ENCODE measurements at places on chromosomes 7 and 10.

- DNase-seq: no peak
Observed at GRCh38 chr7:37419496-37419895, 29.2 kb downstream of the ELMO1 start.

DNA sequence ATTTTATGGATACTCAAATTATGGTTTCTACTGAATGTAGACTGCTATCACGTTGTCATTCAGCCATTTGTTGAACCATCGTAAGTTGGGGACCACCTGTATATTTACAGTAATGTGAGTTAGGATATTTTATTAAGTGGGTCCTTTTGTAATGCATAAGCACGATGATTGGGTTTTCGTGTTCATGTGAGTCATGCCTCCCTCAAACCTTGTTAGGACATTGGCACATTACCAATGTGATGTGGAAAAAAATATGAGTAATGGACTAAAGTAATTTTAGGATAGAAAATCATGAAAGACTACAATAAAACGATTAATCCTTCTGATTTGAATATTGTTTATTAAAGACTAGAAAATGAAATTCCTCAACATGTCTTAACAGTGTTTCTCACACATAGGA, 8.7 kb downstream of the SMC3 start:
- DNase-seq: no peak

DNA sequence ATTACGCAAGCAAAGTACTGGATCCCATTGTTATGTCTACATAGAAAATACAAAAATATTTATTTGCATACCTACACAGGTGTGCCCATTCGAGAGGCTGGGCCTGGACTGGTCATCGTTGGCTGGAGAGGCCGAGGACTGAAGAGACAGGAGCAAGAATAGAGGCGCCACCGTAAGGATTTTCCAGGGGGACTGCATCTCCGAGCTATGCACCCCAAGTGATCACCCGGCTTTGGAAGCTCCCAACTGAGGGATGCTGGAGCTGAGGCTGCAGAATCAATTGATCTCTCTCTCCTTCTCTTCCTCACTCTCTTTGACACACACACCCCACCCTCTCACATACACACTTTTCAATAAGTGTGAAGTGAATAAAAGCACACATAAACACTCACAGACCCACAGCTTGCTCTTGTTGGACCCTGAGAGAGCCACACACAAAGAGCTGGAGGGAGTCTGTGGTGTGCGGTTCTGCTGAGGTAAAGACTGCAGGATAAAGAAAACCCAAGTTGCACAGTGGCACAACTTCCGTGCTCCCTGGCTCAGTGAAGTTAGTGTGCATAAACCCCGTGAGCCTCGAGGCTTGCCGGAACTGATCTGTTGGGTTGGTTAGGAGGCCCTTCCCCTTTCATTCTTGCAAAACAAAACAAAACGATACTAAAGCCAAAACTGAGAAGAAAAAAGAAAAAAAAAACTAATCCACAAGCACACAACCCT, at the start of gene AOAH:
AOAH (minus strand) TSS at position 544 of the 714 bp plus-strand sequence; CDS start at position 198, 346 bp downstream.
- DNase-seq: no peak

DNA sequence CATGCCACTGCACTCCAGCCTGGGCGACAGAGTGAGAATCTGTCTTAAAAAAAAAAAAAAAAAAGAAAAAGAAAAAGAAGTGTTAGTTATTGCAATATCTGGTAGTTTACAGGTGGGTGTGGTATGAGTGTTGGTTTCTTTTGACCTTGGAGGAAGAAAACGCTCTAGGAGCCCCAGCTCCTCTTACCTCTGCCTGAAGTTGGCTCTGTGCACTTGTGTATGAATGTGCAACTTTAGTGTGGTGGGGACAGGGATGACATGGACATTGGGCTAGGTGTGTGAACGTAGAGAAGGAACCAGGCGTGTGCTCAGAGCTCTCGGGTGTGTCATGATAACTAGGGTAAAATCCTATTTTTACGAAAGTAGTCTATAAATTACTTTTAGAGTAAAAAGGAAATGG, 11.9 kb downstream of the PROSER2 start:
- no peak for DNase-seq

- no peak for DNase-seq
Observed at GRCh38 chr10:35316218-35316967, 19.9 kb upstream of the CCNY start.

- DNase-seq: no peak
Observed at GRCh38 chr7:118232837-118233236, 8.3 kb downstream of the ANKRD7 start.

- DNase-seq: no peak
Observed at GRCh38 chr10:126730856-126731609, 60.5 kb upstream of the C10orf90 start.

DNA sequence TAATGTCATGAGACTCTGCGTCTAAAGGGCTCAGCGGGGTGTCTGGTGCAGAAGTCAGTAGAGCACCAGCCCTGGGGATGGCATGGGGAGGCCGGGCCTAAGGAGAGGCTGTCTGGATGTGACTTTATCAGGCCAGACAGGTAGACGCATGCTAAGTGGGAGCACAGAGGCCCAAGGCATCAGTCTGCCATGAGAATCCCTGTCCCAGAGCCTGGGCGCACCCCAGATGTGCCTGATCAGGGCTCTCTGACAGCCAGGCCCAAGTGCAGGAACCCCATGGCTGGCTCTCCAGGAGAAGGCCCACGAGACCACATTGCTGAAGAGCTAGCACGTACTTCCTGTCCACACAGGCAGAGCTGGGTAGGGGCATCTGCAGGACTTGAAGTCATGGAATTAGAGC, 48.0 kb upstream of the CPXM2 start:
- no peak for DNase-seq

GRCh38 chr7:11829954-11830353, 2.0 kb downstream of the THSD7A start:
- no peak for DNase-seq

DNA sequence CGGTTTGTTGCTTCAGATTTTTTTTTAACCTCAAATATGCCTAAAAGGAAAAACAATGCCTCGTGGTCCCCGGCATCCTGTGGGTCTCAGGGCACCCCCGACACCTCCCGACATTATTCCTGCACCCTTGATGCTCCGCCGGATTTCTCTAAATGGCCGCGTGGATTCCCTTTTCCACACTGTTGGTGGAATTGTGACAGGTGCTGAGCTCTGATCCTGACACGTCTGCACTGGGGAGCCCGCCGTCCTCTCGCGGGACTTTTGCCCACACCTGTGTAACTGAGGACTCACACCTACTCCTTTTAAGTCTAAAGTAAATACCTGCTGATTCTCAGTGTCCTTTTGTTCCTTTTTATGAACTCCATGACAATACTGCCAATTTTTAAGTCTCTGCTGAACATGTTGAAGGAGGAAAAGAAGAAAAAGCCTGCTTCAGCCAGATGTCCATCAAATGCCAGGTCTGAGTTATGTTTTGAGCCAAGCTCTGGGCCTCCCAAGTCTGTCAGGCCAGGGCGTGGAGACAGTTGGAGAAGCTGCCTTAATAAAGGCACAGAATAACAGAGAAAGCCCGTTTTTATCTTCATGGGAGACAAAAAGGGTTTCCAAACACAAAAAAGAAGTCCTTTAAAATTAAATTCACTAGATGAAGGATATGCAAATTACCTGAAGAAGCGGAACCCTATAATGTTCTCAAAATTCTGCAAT, 568.2 kb downstream of the DNAJB6 start:
- DNase-seq: no peak

- DNase-seq: no peak
Observed at GRCh38 chr10:86798611-86799010, 42.2 kb downstream of the BMPR1A start.
